Type B pancreatic cell (in vitro differentiated cells): ENCODE measurements at places on chromosomes 13 and 19. TPM values are rescaled to one million over a fixed set of nuclear protein-coding genes. Genes with fewer than 3 reads are reported as not detected.

PROZ gene
- total RNA-seq = not detected in 2 replicates

BEST2 gene
- 0.14 TPM in 1 of 2 replicates, not detected in the other for total RNA-seq

ZNF791 gene
- 21.1 and 27.4 TPM in 2 replicates for total RNA-seq

KLK13 gene
- 1.5 and 4.7 TPM in 2 replicates for total RNA-seq

DNA sequence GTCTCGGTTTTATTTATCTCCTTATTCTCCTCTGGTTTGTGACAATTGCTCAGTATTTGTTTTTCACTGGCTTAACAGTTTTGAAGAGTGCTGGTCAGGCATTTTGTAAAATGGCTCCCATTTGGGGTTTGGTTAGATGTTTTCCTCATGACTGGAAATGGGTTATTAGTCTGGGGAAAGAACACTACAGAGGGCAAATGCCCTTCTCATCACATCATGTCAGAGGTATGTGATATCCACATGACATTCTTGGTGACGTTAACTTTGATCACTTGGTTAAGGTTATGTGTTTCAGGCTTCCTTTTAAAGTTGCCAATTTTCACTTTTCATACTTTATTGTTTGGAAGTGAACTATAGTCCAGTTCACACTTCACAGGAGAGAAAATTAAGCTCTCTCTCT, 74.8 kb upstream of the KLHL1 start:
- no peak overlapping the region for H3K4me3 ChIP-seq
- no peaks in the 10 kb centered on the region for H3K4me1 ChIP-seq
- no peaks in the 10 kb centered on the region for H3K27me3 ChIP-seq
- no peak overlapping the region for H3K27ac ChIP-seq
- DNase-seq = no peak

DNA sequence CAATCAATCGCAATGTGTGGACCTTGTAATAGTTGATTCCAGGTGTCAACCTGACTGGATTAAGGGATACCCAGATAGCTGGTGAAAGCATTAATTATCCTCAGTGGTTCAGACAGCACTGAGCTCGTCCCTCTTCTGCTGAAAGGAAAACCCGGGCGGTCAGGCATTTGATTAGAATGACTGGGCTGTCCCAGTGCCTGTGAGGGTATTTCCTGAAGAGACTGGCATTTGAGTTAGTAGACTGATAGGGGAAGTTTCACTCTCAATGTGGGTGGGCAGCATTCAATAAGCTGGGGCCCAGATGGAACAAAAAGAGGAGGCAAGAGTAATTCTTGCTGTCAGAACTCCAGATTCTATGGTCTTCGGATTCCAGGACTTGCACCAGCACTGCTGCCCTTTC, 31.9 kb downstream of the KPNA3 start:
- no peak overlapping the region for H3K4me3 ChIP-seq
- no peaks in the 10 kb centered on the region for H3K4me1 ChIP-seq
- H3K27ac ChIP-seq = no peak overlapping the region
- H3K27me3 ChIP-seq = no peaks in the 10 kb centered on the region
- H3K36me3 ChIP-seq = peaks cover 44% of the 10 kb centered on the region

SLC7A1 gene
- total RNA-seq = 38.3 and 42.1 TPM in 2 replicates

CEACAM7 gene
- total RNA-seq = 4.4 and 8.0 TPM in 2 replicates

- no peak overlapping the region for H3K4me3 ChIP-seq
- H3K27ac ChIP-seq = no peak overlapping the region
- H3K27me3 ChIP-seq = no peaks in the 10 kb centered on the region
- no peaks in the 10 kb centered on the region for H3K36me3 ChIP-seq
These were observed 1367.2 kb downstream of the EFNB2 start for GRCh38 chr13:105168295-105168694.

DNA sequence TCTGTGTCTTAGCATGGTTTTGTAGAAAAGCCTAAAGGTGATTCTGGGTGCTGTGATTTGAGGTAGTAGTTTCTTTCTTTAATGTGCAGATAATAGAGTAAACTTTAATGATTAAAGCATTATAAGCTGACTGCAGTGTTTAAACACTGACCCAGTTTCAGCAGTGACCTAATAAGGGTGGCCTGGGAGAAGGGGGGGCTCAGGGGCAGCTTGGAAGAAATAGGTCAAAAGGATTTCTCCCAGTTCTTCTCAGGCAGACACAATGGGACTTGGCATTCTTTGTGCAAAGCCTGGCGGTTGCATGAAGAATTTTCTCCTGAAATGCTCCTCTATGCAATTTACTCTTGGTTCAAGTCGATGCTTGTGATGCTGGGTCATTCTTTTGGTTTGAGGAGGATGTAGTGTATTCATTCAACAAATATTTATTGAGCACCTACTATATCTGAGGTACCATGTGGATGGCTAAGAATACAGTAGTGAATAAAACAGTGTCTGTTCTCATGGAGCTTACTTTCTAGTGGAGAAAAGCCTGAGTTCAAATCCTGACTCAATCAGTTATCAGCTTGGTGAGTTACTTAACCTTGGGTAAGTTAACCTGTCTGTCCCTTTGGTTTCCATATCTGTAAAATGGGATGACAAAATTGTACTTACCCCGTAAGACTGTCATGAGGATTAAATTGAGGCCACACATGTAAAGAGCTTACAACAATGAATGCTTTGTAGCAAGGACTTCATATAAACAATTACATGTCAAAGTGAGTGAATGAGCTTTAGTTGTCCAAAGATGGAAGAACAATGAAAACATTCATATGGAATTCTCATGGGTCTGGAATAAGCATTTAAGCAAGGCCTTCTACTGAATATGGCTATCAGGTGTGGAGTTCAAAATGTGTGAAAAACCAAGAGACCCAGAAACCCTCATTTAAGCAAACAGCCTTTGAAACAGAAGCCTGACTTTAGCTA, 210.2 kb downstream of the KCNRG start:
- no peak overlapping the region for H3K4me3 ChIP-seq
- H3K27ac ChIP-seq = no peak overlapping the region
- DNase-seq = no peak
- peaks cover 62% of the 10 kb centered on the region for H3K4me1 ChIP-seq
